ENCODE measurements at places on chromosomes 2 and 18. TPM values are rescaled to one million over a fixed set of nuclear protein-coding genes. Genes with fewer than 3 reads are reported as not detected.

Gene REG3A
- not detected for total RNA-seq

Gene LIMS4
- total RNA-seq = not detected

Gene AOX1
- total RNA-seq = 5.7 TPM

Gene RNF181
- 67.1 TPM for total RNA-seq

Gene EXOC6B
- 69.8 TPM for total RNA-seq

Gene ITPRIPL1
- total RNA-seq = 5.7 TPM

Gene LCT
- not detected for total RNA-seq

Gene C2orf80
- total RNA-seq = not detected

Gene LRRC30
- 0.49 TPM for total RNA-seq

Gene TTC39C
- 32.9 TPM for total RNA-seq

Gene LRRTM4
- 12.3 TPM for total RNA-seq

Gene CD226
- 5.2 TPM for total RNA-seq

Gene SLC16A14
- 17.5 TPM for total RNA-seq

Gene GDF7
- 1.9 TPM for total RNA-seq

Gene CHMP1B
- 65.9 TPM for total RNA-seq

Gene WDFY1
- 89.7 TPM for total RNA-seq

Gene ABCG8
- 0.27 TPM for total RNA-seq

Gene CCT7
- total RNA-seq = 178 TPM

Gene SLC30A3
- 0.27 TPM for total RNA-seq

Data from camera-type eye (tissue), 1 donor.